ENCODE measurements at places on chromosomes 7 and 10.

DNA sequence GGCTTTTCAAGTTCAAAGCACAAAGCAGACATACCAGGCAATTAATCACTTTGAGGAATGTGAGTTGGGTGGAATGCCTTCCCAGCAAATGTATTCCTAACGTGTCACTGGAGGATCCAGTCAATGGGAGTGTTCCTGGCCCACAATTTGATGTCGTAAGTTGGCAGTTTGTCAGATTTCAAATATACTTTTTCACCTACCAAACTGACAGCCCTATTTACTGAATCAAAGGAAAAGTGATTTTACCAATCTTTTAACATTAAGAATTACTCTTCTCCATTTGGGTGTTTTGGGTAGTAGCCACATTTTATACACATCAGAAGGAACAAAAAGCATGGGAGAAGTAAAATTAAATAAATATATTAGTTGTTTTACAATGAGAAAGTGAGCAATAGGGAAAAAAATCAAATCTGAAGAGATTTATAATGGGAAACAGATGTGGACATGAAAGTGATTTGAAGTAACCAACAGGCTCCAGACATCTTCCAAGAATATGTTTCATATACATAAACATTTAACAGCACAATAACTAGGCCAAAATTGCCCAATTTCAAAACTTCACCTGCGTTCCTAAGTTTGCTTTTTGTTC is 222.9 kb downstream of the MTERF1 start:
- DNase-seq = no peak

DNA sequence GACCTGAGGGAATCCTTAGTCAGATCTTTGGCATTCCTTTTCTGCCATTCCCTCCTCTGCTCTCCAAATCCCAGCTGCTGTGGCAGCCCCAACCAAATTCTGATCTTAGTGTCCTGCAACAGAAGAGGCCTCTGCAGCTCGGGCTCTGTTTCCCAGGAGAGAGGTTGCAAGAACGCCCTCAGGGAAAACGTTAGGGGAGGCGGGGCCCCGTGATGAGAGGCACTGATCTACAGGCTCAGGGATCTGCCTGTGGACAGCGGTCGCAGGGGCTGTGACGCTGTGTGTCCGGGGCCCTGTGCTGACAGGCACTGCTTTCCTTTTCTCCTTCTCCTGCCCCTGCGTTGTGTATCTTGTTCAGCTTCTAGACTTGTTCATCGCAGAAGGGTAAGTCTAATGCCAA is 57.3 kb upstream of the DPYSL4 start:
- no peak for DNase-seq

- no peak for DNase-seq
Measured at GRCh38 chr7:17994079-17994850, 33.4 kb downstream of the PRPS1L1 start.

- DNase-seq = no peak
Measured at GRCh38 chr7:45888185-45888992, at the start of gene IGFBP1. Gene IGFBP1 (plus strand): TSS chr7:45888488. CDS start chr7:45888653, 165 bp downstream.
